Smooth muscle cell of the brain vasculature (primary cell): ENCODE measurements at places on chromosomes 12 and 14.

GRCh38 chr14:78700236-78700635 is 530.1 kb downstream of the NRXN3 start:
- DNase-seq, result no peak

- DNase-seq, result no peak
Measured at GRCh38 chr12:131283191-131283861, 329.6 kb downstream of the ADGRD1 start.

- no peak for DNase-seq
Measured at GRCh38 chr14:88386256-88386794, 868 bp downstream of the SPATA7 start.

DNA sequence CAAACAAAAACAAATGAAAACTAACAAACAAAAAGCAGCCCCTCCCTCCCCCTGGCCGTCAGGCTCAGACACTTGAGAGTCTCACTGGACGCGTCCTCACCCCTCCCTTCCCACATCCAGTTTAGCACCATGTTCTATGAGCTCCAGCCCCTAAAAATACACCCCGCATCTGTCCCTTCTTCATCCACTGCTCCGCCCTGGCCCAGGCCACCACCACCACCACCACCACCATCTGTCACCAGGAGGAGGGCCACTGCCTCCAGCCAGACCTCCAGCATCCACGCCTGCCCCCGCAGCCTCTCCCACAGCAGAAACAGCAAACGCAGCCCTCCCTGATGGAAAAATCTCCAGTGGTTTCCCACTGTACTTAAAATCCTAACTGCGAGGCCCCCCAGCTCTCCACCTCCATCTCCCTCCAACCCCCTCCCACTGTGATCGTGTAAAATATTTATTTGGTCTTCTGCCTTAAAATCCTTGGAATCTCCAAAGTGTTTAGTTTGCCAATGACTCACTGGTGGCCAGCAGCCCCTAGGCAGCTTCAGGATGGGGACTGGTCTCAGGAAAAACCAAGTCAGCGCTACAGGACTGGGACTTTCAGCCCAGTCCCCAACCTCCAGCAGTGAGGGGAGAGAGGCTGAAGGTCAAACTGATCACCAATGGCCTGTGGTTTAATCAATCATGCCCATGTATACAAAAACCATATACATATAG is 95.1 kb downstream of the SCARB1 start:
- DNase-seq, result no peak

DNA sequence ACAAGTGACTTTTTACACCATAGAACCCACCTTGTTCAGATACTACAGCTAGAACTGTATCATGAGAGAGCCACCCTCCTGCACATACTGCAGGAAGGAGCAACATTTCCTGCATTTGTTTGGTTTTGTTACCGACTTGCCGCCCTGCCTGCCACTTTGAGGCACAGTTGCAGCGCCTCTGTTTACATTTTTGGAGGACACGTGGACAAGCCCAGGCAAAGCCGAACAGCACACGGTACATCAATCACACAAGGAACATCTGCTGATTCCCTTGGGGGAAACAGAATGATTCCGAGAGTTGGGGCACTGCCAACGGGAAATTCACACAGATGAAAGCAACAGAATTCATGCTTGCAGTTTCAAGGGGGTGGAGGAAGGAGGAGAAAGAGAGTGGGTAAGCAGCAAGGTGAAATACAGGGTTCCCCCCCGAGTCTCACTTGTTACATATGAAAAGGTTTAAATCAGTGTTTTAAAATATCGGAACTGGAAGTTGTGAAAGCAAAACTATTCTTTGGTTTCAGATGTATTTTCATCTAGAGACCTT is 110.7 kb downstream of the BTG1 start:
- DNase-seq, result peak; percentile 61

- no peak for DNase-seq
Measured at GRCh38 chr12:91703491-91704283, 442.0 kb downstream of the BTG1 start.

DNA sequence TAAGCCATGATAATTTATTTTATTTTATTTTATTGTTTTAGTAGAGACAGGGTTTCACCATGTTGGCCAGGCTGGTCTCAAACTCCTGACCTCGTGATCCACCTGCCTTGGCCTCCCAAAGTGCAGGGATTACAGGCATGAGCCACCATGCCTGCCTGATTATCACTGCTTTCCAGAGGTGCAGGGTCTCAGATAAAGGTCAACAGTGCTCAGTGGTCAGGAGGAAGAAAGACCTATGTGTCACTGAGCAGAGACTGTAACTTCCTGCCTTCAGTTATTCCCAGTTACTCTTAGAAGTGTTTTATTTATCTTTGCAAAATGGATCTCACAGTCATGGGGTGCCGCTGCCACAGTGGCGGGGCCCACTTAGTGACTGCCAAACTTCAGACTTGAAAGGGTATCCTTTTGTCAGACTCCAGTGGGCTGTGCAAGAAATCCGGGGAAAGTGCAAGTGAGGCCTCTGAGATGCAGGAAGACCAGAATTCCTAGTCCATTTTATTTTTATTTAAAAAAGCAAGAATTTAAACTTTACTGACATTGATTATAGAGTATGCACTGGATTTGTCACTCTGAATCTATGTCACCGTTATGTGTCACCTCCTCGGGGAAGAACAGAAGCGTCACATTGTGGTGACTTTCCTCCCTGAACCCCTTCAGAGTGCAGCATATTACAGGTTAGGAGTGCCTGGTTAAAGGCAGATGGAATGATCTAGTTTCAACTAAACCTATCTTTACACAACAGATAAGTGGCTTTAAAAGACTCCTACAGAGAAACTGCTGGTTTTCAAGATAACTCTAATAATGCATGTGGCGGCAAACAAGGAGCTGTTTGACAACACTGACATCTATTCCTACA is 59.1 kb upstream of the BICD1 start:
- DNase-seq, result no peak

- no peak for DNase-seq
Measured at GRCh38 chr12:70165450-70165849, 77.8 kb upstream of the CNOT2 start.

DNA sequence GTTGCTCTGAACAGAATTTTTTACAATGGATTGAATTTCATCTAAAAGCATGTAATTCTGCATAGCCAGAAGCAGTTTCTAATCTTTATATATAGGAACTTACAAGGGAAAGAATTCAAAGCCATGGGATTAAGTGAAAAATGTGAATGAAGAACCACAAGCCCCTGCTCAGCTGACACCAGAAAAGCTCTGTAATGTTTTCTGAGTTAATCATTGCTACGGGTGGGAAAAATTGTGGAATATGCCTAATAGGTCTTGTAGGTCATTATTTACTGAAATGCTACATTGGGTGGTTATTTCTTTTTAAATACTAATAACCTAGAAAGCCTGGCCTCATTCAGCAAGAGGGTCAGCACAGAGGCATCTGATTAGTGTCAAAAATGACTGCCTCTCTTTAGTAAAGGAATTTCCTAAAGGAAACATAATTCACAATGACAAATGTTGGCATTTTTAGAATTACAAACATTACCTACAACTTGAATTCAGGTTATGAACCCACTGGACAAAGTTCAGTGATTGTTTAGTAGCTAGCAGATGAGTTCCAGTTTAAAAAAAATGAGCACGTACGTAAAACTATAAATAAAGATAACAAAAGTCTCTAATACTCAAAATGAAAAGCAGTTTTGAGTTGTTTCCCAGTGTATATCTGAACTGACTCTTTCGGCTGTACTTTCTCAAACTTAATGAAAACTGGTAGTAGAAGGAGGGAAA is 75.3 kb downstream of the BMP4 start:
- DNase-seq, result no peak

DNA sequence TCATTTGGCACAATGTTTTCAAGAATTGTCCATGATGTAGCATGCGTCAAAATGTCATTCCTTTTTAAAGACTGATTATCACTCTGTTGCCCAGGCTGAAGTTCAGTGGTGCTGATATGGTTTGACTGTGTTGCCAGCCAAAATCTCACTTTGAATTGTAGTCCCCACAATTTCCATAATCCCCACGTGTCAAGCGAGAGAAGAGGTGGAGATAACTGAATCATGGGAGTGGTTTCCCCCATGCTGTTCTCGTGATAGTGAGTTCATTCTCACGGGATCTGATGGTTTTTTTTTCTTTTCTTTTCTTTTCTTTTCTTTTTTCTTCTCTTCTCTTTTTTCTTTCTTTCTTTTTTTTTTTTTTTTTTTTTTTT is 21.8 kb upstream of the LRRK2 start:
- DNase-seq, result no peak

- DNase-seq, result no peak
Measured at GRCh38 chr12:32780071-32780470, 24.4 kb upstream of the YARS2 start.

DNA sequence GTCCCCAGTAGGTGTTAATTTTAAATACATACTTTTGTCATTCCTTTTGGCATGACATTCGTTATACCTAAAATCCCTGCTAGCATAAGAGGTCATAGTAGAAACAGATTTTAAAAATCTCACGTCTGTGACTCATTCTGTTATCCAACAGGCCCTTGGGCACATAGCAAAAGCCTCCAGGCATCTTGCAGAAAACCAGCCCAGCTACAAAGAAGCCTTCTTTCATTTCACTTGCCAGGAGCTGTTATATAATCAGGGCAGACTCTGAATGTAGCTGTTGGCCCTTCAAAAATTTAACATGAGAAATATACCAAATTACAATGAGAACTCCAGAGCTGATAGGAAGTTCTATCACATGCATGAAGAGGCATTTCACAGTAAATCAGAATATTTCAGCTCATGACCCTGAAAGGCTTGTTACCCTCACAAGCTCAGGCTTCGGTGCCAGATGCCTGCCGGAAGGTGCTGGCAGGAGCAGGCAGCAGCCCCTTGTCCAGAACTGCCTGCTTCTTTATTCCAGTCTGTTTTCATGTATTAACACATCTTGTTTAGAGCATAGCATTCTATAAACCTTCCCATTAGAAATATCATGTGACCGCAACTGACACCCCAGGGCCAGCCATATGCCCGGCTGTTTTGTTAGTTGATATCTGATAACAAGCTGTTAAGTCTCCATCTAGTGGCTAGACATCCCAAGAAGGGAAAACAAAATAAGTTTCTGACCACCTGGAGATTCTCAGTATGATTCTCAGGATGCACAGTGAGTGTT is 17.8 kb downstream of the E2F7 start:
- no peak for DNase-seq

DNA sequence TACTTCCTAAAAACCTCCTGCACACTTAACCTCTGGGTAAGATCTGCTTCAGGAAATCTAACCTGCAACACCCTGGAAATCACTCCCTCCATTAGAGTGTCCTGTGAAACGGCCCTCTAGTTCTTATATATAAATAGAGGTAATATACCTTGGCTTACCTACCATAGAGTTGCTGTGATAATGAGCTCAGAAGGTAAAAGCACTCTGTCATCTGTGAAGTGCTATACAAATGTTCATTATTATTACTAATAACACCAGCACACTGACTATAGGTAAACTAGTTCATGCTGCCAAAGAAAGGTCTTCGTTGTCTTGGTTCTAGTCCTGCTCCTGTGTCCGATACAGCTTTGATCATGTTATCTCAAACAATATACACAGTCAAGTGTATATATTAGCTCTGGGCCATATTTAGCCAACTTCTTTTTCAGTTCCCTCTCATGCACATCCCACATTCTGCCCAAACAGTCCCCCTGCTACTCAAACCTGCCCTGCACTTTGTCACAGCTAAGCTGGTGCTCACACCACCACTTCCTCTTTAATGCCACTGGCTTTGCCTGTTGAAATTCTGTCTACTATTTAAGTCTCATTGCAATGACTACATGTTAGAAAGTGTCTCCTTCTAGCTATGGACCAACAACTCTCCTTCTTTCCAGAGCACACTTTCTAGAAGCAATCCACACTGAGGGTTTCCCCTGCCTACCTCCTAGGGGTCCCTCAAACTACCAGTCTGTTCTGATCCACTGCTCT is 5.1 kb downstream of the E2F7 start:
- no peak for DNase-seq

- no peak for DNase-seq
Measured at GRCh38 chr12:106238146-106238545, 9.7 kb downstream of the CKAP4 start.

DNA sequence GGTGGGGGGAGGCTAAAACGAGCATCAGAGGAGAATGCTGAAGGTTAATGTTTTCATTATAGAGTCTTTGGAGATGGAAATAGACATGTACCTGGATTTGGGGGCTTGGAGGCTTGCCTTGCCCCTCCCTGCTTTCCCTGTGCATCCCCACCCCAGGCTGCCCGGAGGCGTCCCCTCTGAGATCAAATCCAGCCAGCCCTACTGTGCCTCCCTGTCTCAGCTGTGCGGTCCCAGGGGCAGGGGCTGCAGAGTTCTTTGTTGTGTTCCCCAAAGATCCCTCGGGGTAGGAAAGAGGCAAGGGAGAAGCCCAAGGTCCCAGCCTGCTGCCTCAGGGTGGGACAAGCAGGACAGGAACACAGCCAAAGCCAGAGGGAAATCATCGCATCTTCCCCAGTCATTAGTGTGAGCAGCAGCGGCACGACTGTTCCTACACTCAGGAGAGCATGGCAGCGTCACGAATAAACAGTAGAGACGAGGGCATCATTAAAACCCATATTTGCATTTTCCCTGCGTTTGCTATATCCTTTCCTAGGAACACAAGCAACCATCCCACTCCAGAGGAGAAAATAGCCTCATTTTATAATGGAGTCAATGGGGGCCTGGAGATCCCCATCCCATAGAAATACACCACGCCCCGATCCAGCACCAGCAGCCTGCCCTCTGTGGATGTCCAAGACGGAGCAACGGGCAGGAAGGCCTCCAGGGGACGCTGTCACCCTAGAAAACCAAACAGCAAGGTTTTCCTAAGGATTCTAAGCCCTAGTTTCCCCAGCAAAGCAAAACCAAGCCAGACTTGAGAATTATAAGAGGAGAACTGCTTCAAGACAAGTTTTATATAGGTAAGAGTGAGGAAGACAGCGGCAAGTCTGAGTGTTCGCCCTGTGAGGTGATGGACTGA is 32.4 kb downstream of the ANO2 start:
- DNase-seq, result no peak

DNA sequence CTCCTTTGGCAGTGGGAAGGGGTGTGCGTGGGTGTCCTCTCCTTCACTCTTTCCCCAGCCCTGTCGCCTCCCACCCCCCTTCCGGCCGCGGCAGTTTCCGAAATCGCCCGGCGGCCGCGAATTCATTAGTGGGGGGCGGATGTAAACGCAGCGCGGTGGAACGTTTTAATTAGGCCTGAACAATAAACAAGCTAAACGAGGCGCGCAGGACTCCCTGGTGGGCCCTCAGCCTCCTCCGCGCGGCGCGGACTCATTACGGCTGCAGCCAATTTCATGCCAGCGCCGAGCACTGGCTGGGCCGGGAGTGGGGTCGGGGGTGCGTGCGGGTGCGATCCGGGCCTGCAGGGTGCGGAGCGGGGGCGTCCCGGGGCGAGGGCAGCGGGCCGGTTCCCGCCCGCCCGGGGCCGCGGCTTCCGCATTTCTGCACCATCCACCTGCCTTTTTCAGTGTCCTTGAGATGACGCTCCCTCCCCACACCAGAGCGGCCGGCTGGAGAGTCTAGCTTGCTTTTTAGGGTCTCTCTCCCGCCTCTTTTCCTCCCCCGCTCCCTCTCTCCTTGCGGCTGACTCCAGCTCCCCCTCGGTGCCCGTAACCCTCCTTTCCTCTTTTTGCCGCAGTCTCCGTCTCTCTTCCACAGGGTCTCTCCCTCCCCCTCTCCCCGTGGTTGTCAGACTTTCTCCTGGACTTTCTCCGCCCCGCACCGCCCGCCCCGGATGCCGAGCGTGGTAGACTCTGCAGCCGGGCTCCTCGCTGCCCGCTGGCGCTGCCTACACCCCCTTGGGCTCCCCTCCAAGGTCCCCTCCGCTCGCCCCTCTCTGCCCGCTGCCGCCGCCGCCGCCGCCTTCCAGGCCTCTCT is at the start of gene CISTR:
CISTR (minus strand) TSS at position 644 of the 856 bp plus-strand sequence.
- DNase-seq, result no peak
